ENCODE measurements at places on chromosomes 2 and 18.
A peak's percentile ranks its signal among the peaks of the same experiment; 100 is the strongest.

- no peak for DNase-seq
Observed at GRCh38 chr2:180048251-180048650, 41.2 kb upstream of the CWC22 start.

DNA sequence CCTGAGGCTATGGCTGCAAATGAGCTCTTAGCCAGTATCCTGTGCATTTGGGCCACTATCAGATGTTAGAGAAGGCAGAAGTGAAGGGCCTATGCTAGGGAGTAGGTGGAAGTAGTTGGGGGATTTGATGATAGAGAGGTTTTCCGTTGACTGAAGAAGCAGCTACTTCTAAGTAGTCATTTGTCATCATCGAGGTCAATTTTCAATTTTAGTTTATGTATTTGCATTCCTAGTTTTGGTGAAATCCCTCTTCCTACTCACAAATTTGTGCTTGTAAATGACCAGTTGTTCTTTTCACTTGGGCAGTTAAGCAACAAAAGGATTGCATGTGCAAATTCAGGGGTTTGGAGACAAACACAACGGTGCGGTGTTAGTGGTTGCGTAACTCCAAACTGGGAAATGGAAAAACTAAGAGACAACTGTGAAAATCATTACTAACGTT is 48.5 kb upstream of the PELI1 start:
- no peak for DNase-seq

GRCh38 chr2:25250331-25251070 is 82.1 kb upstream of the POMC start:
- no peak for DNase-seq

- DNase-seq, result no peak
Observed at GRCh38 chr18:61703508-61703907, 189.3 kb downstream of the RNF152 start.

DNA sequence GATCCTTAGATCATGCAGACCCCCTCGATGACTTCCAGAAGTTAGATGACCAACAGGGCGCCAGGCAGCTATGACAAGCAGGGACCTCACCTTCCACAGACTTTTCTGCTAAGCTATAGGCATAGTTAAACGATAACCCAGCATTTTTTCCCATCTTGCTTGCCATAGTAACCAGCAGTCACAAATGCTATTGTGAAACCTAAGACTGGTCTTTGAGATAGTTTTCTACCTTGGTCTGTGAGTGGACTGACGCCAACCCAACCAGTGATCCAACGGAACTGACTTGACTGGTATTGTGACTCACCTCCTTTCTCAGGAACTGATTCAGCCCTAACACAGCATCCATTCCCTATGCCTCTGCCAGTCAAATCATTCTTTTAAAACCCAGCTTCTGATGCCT is 361.2 kb downstream of the LRRTM4 start:
- no peak for DNase-seq

GRCh38 chr18:23710946-23711345 is 21.7 kb downstream of the LAMA3 start:
- no peak for DNase-seq

GRCh38 chr18:58288921-58289797 is 245.1 kb downstream of the NEDD4L start:
- peak; percentile 40 for DNase-seq

- DNase-seq, result no peak
Observed at GRCh38 chr2:64104933-64105332, 39.3 kb downstream of the PELI1 start.

- DNase-seq, result peak; percentile 55
Observed at GRCh38 chr2:55482186-55482884, 37.2 kb upstream of the CFAP36 start.

DNA sequence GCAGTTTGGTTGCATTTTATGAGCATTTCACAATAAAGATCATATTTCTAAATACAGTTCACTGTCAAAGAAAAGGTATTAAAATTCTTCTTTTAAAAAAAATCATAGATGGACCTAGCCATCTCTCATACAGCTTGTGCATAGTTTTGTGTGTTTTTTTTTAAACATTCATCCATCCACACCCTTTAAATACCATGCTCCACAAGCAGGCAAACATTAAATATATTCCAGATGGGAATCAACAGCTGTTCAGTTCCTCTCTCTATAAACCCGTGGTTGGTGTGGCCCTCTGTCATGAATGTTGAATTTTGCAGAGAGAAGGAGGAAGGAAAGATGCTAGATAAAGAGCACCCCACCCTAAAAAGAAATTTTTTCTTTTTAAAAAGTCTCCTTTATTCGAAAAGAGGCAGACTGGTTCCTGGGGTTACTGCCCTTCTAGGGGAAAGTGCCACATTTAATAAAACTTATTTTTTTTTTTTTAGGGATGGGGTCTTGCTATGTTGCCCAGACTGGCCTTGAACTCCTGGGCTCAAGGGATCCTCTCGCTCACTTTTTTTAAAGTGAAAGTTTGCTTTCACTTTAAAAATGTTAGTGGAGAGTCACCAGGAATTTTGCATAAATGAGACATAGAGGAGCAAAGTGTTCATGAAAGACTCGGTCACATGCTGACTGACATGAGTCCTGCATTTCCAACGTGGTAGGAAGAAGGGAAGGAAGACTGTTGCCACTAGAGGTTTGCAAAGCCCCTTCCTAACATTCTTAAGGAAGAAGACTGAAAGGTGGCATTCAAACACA is 73.9 kb upstream of the LMAN1 start:
- no peak for DNase-seq

GRCh38 chr2:200408428-200409316 is 101.2 kb downstream of the KCTD18 start:
- DNase-seq, result peak; percentile 5

DNA sequence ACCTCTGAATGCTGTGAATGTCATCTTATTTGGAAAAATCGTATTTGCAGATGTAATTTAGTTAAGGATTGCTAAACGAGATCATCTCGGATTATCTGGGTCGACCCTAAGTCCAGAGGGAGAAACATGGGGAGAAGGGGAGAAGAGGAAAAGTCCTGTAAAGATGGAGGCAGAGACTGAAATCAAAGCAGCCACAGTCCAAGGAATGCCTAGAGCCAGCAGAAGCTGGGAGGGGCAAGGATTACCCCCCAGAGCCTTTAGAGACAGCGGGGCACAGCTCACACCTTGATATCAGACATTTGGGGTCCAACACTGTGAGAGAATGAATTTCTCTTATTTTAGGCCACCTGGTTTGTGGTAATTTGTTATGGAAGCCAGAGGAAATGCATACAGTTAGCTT is 104.9 kb upstream of the YPEL5 start:
- DNase-seq, result no peak

GRCh38 chr2:154908327-154908726 is 209.8 kb downstream of the KCNJ3 start:
- no peak for DNase-seq

GRCh38 chr18:43382641-43383403 is 105.5 kb upstream of the SYT4 start:
- no peak for DNase-seq

- DNase-seq, result no peak
Observed at GRCh38 chr2:111030260-111030891, 90.3 kb upstream of the BCL2L11 start.

- no peak for DNase-seq
Observed at GRCh38 chr18:43393174-43393573, 115.9 kb upstream of the SYT4 start.

DNA sequence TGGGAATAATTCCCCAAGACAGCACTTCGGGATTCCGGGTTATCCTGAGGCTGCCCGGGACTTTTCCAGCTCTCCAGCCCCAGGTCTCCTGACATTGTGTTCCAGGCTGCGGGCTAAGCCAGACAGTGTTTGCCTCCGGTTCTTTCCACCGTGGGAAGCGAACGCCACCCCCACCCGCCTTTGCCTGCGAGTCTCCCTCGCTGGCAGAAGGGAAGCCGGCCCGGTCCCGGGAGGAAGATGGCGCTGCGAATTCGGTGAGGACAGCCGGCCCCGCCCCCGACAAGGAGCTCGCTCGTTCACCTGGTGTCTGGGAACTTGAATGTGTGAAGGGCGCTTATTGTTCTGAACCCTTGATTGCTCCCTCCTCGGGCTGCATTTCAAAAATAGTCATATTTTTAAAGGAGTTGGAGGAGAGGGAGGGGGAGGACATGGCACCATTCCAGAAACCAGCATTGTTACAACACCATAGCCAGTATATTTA is 2.9 kb downstream of the LRATD1 start:
- peak; percentile 72 for DNase-seq

GRCh38 chr2:60552078-60552850 is 1.2 kb downstream of the BCL11A start:
- no peak for DNase-seq

DNA sequence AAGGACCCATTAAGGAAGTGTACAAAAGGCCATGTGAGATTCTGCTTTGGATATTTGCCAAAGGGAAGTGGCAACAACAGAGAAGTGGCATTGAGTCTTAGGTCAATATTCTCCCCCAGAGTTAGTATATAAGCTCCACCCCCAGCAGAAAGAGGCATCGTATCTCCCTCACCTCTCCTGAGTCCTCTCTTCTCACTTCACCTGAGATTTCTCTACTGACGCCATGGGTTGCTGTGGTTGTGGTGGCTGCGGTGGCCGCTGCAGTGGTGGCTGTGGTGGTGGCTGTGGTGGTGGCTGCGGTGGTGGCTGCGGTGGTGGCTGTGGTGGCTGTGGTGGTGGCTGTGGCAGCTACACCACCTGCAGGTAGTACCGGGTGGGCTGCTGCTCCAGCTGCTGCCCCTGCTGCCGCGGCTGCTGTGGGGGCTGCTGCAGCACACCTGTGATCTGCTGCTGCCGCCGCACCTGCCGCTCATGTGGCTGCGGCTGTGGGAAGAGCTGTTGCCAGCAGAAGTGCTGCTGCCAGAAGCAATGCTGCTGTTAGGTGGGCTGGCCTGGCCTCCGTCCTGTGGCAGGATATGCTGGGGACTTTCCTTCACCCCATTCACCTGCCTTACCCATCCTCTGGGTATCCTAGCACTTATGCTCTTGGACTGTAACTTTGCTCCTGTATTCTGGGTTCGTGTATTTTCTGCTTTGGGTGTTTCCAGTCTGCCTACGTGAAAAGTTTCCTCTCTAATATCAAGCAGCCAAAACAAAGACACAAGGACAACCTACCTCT is 5.9 kb downstream of the SCYGR3 start:
- no peak for DNase-seq

DNA sequence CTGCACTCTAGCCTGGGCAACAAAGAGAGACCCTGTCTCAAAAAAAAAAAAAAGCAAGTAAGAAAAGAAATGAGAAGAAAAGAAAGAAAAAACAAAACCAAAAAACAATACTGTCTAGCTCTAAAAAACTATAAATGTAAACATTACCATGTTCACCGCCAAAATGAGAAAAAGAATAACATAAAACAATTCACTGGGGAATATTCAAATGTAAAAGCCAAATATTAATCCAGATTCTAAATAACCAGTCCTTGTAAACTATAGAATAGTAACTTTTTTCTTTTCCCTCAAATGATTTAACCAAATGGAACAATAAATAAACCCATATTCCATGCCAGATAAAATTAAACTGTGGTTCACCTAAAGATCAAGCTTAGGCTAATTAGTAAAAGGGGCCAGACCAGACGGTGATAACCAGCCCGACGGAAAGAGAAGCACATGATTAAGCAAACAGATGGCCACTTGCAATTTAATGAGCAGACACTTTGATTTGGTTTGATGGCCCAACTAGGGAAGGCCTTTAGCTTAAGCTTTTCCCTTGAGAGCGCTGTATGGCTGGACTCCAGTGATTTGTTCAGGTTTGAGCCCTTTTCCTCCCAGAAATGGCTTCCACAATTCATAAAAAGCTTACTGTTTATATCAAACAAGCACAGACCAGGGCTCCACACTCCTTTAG is 39.4 kb upstream of the ZNF397 start:
- DNase-seq, result no peak

- DNase-seq, result no peak
Observed at GRCh38 chr18:58896268-58896667, 31.6 kb downstream of the ZNF532 start.

DNA sequence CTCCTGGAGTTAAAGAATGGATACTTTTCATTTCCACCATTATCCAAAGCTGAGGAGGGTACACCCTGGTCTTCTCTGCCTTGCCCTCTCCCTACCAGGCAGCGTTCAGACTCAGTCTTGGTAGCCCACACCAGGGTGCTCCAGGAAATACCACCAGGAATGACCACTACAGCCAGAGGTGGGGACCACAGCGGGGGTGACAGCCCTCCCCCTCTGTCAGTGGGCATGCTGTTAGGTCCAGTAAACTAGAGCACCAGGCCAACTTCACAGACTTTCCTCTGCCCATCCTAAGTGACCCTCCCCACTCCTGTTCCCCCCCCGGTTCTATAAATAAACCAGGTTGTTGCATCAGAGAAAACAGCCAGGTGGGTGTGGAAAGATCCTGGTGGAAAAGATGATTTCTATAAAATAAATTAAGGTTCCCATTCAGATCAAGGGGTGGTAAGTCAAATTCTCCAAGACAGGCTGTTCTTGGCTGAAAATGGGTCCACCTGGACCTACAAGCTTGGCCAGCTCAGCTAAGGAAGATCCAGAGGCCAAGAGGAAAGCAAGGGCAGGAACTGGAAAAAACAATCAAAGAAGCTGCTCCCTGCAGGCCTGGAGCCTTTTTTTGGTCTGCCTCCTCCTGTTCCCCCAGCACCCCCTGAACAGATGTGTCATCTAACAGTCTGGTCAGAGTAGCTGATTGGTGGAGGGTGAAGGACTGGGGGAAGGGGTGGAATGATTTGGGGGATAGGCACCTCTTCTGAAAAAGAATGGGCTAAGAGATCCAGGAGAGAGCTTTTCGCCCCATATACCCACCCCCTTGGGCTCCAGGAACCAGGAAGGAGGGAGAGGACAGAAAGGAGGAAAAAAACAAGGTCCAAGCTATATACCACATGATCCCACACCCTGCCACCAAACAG is 2.3 kb downstream of the RAB11FIP5 start:
- no peak for DNase-seq

- DNase-seq, result no peak
Observed at GRCh38 chr18:31185186-31185950, 22.7 kb upstream of the DSC1 start.

Data from NCI-H2107 (cell line).